ENCODE measurements at places on chromosomes 7 and 10. TPM values are rescaled to one million over a fixed set of nuclear protein-coding genes. Genes with fewer than 3 reads are reported as not detected.

DNA sequence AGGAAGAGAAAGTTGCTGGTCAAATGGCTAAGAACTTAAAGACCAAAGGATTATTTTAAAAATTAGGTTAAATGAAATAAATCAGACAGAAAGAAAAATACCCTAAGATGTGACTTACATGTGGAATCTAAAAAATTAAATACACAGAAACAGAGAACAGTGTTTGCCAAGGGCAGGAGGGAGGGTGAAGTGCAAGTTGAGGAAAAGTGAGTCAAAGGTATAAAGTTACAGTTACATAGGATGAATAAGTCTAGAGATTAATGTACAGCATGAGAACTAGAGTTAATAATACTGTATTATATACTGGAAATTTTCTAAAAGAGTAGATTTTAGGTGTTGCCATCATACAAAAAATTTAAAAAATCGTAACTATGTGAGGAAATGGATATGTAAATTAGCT lies 146.3 kb downstream of the MDFIC start:
- no peaks in the 10 kb centered on the region for H3K4me1 ChIP-seq
- no peaks in the 10 kb centered on the region for H3K27me3 ChIP-seq
- H3K4me3 ChIP-seq = no peak overlapping the region
- H3K36me3 ChIP-seq = no peaks in the 10 kb centered on the region
- H3K27ac ChIP-seq = no peak overlapping the region
- DNase-seq = peak; percentile 28

DNA sequence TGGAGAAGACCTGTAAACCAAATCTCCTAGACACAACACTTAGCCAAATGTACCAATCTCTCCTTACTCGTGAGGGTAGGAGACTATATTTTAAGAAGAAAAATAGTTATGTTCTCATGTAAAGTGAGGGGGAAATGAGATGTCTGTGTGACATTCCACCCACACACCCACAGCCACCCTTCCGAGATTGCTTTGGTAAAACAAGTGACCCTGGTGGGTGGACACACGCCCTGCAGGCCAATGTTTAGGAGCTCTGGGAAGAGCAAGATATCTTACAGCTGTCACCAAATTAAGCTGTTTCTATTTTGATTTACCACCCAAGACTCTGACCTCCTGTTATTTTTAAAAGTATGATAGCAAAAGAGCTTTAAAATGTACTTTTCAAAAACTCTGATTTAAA lies 147.2 kb upstream of the PFKP start:
- H3K27me3 ChIP-seq = no peaks in the 10 kb centered on the region
- H3K4me3 ChIP-seq = no peak overlapping the region
- H3K27ac ChIP-seq = no peak overlapping the region
- no peak for DNase-seq

DNA sequence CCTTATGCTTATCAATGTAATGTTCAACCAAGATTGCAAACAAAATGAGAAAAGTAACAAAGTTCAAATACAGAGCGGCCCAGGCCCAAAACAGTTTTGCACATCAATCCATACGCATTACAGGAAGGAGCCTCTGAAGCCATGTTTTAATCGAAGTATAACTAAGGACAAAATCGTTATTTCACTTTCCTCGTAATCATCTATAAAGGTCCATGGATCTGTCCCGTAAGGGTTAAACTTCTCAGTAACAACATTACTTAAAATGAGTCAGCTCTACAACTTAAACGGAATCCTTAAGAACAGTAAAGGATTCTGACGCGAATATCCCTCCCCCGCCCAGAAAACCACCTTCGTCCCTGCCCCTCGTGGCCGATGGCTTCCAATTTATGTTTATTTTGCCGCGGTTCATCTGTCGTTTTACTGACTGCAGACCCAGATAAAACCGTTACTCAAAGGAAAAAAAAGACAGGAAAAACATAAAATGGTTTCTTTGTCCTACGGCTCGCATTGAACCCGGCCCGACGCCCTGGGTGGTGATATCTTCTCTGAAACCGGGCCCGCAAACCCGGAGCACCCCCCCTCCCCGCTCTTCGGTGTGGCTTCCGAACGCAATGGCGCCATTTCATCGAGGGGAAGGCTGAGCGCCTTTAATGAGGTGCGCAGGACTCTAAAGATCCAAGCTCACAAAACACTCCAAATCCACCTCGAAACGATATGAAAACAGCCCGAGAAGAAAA lies 1.1 kb downstream of the HNRNPA2B1 start:
- H3K27ac ChIP-seq = peak overlapping the region; percentile 78
- H3K27me3 ChIP-seq = no peaks in the 10 kb centered on the region
- H3K36me3 ChIP-seq = peaks cover 60% of the 10 kb centered on the region
- H3K4me1 ChIP-seq = peaks cover 24% of the 10 kb centered on the region
- H3K4me3 ChIP-seq = peak overlapping the region; percentile 99

- no peak for DNase-seq
- H3K36me3 ChIP-seq = no peaks in the 10 kb centered on the region
- H3K27ac ChIP-seq = no peak overlapping the region
- peaks cover 6% of the 10 kb centered on the region for H3K27me3 ChIP-seq
These were observed 91.7 kb downstream of the ELFN1 start for GRCh38 chr7:1761774-1762173.

- no peak overlapping the region for H3K27ac ChIP-seq
- H3K4me1 ChIP-seq = no peaks in the 10 kb centered on the region
- DNase-seq = no peak
- H3K27me3 ChIP-seq = no peaks in the 10 kb centered on the region
These were observed 20.4 kb downstream of the TSPAN14 start for GRCh38 chr10:80474597-80474910.

DNA sequence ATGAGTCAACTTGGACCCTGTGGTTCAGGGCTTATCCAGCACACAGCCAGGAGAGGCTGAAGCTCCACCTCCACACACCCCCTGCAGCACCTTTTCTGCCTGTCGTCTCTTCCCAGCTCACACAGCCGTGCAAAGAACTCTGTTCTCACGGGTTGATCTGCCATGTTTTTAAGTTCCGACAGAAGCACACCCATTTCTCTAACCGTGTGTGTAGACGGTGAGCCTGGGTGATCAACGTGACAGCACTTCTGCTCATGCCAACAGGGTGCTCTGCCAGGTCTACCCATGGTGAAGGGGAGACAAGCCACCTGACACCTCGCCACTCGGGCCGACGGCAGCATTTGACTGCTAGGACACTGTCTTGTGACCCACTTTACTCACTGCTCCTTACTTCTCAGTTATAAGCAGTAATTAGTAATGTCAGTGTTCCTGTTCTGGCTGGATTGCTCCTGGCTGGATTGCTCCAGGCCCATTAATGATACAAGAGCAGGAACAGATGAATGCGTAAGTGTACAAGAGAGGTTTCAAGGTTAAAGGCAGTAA lies 90.5 kb downstream of the RNF216 start:
- H3K36me3 ChIP-seq = no peaks in the 10 kb centered on the region
- no peak overlapping the region for H3K4me3 ChIP-seq
- peak overlapping the region; percentile 98 for H3K27ac ChIP-seq
- H3K27me3 ChIP-seq = no peaks in the 10 kb centered on the region
- DNase-seq = no peak

DNA sequence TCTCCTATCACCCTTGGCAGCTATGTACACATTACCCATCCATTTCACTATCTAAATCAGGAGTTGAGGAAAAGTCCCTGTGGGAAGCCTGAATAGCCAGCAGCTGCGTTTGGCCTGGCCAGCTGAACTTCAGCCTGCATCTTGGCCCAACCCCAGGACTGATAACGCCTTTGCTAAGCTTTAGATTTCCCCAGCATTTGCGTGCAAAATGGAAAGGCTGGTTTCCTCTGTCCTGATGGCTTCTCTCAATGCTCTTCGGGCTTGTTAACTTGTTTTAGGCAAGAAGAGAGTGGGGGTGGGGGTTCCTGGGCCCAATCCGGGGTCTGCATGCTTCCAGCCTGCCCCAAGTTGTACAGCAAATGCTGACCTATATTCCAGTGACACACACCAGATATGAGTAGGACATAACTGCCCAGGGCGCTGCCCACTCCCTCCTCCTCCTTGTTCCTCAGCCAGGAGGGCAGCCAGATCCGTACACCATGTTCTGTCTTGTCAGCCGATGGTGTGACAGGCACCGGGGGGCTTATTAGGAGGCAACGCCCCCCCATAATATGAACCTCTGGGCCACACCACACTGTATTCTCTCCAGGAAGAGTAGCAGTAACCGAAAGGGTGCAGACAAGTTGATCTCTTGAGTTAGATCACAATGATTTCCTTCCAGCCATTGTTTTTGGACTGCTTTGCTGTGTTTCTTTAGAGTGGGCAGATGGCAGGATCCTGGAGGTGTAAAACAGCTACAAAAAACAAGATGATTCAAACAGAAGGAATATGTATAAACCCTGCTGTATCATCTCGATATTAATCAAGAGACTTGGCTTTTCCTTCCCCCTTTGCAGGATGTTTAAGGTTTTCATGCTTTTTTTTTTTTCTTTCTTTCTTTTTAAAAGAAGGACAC lies 339.0 kb downstream of the RNLS start:
- no peaks in the 10 kb centered on the region for H3K4me1 ChIP-seq
- no peak for DNase-seq
- H3K27ac ChIP-seq = no peak overlapping the region
- no peaks in the 10 kb centered on the region for H3K36me3 ChIP-seq
- no peaks in the 10 kb centered on the region for H3K27me3 ChIP-seq

- H3K4me3 ChIP-seq = no peak overlapping the region
- no peak for DNase-seq
- H3K36me3 ChIP-seq = no peaks in the 10 kb centered on the region
- H3K27me3 ChIP-seq = no peaks in the 10 kb centered on the region
- peaks cover 22% of the 10 kb centered on the region for H3K4me1 ChIP-seq
- no peak overlapping the region for H3K27ac ChIP-seq
These were observed 114.4 kb upstream of the CREB5 start for GRCh38 chr7:28297801-28298459.

GRCh38 chr7:18659746-18660145 lies 164.2 kb downstream of the HDAC9 start:
- no peak overlapping the region for H3K27ac ChIP-seq
- H3K36me3 ChIP-seq = no peaks in the 10 kb centered on the region
- no peaks in the 10 kb centered on the region for H3K27me3 ChIP-seq
- no peak for DNase-seq
- H3K4me1 ChIP-seq = no peaks in the 10 kb centered on the region

- H3K4me1 ChIP-seq = peaks cover 5% of the 10 kb centered on the region
- H3K36me3 ChIP-seq = no peaks in the 10 kb centered on the region
- H3K27ac ChIP-seq = no peak overlapping the region
- no peak overlapping the region for H3K4me3 ChIP-seq
These were observed 22.6 kb downstream of the POLL start for GRCh38 chr10:101565370-101565900.

GRCh38 chr7:106512217-106512616 lies 148.7 kb downstream of the CCDC71L start:
- no peak overlapping the region for H3K4me3 ChIP-seq
- no peak overlapping the region for H3K27ac ChIP-seq
- no peaks in the 10 kb centered on the region for H3K36me3 ChIP-seq
- peaks cover 3% of the 10 kb centered on the region for H3K27me3 ChIP-seq
- no peaks in the 10 kb centered on the region for H3K4me1 ChIP-seq

DNA sequence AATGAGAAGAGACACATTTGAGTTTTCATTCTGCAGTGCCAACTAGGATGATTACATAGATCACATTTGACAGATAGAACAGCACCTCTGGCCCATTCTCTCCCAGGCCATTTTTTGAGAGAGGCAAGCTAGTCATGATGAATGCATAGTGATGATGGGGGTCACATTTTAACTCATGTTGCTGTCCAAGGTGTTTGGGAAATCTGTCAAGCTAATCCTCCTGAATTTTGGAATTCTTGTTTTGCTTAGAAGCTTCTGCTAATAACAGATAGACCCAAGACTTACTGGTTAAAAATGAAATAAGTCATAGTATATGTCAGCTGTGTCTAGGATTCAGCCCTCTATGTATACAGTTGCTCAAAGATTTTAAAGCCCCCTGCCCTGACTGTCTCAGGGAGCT lies 101.0 kb downstream of the PTPN20 start:
- no peak overlapping the region for H3K27ac ChIP-seq
- H3K4me1 ChIP-seq = no peaks in the 10 kb centered on the region
- H3K27me3 ChIP-seq = no peaks in the 10 kb centered on the region
- no peaks in the 10 kb centered on the region for H3K36me3 ChIP-seq
- DNase-seq = no peak

DNA sequence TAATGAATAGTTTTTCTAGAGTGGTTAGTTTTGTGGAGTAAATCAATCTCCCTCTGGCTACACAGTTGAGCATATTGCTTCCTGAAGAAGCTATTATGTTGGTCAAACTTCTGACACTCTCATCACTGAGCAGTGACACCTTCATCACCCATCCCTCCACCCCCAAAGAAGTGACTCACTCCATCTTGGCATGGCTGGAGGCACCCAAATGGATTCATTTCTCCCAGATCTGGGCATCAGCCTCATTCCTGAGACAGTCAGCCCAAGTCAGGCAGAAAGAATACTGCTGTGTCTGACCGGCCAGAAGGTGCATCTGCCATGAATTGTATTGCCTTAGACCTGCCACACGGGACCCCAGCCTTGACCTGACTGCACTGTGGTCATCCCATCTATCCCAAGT lies 117.0 kb upstream of the HABP2 start:
- no peak for DNase-seq
- no peaks in the 10 kb centered on the region for H3K4me1 ChIP-seq
- H3K36me3 ChIP-seq = no peaks in the 10 kb centered on the region
- no peak overlapping the region for H3K4me3 ChIP-seq
- H3K27me3 ChIP-seq = no peaks in the 10 kb centered on the region
- H3K27ac ChIP-seq = no peak overlapping the region

GRCh38 chr10:121838931-121839330 lies 88.9 kb downstream of the ATE1 start:
- H3K27me3 ChIP-seq = no peaks in the 10 kb centered on the region
- no peaks in the 10 kb centered on the region for H3K4me1 ChIP-seq
- no peak overlapping the region for H3K4me3 ChIP-seq
- no peak for DNase-seq

DNA sequence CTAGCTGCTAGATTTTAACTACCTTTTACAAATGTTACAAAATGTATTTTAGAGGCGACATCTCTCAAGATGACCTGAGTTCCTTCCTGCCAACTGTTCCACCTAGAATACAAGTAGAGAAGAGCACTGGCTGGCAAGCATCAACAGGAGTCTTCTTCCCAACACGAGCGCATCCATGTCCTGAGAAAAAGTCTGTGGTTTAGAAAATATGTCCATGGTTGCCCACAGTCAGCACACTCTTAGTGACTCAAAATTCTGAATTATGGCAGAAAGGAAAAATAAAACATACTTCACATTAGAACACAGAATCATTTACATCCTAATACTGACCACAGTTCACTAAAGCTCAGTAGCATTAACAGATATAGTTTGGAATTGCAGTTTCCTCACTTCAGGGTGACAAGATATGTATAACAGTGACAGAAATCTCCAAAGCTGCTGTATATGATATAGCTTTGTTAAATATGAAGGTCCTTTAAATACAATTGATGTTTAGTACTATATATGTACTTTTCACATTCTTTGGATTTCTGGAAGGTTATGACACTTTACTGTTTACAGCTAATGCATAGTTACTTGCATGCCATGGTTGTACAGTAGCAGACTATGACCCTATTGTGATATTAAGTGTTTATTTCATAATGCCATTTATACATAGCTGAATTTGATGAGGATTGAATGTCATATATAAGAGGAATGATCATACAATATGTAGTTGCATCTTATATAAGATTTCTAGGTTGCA lies 327.1 kb downstream of the GFRA1 start:
- H3K27ac ChIP-seq = no peak overlapping the region
- H3K27me3 ChIP-seq = no peaks in the 10 kb centered on the region
- no peak for DNase-seq
- no peak overlapping the region for H3K4me3 ChIP-seq
- H3K36me3 ChIP-seq = no peaks in the 10 kb centered on the region
- no peaks in the 10 kb centered on the region for H3K4me1 ChIP-seq

PNLIPRP3 gene
- total RNA-seq = not detected

TRIM73 gene
- 6.4 TPM for total RNA-seq

CDC14C gene
- total RNA-seq = not detected

ASB4 gene
- not detected for total RNA-seq

TMEM176B gene
- total RNA-seq = not detected

MCM10 gene
- total RNA-seq = 16.1 TPM

PNLIP gene
- total RNA-seq = not detected

PPP1R3C gene
- total RNA-seq = 0.17 TPM

All from PC-3 (cell line).